ENCODE measurements at places on chromosomes 7 and 10. TPM values are rescaled to one million over a fixed set of nuclear protein-coding genes. Genes with fewer than 3 reads are reported as not detected.

DNA sequence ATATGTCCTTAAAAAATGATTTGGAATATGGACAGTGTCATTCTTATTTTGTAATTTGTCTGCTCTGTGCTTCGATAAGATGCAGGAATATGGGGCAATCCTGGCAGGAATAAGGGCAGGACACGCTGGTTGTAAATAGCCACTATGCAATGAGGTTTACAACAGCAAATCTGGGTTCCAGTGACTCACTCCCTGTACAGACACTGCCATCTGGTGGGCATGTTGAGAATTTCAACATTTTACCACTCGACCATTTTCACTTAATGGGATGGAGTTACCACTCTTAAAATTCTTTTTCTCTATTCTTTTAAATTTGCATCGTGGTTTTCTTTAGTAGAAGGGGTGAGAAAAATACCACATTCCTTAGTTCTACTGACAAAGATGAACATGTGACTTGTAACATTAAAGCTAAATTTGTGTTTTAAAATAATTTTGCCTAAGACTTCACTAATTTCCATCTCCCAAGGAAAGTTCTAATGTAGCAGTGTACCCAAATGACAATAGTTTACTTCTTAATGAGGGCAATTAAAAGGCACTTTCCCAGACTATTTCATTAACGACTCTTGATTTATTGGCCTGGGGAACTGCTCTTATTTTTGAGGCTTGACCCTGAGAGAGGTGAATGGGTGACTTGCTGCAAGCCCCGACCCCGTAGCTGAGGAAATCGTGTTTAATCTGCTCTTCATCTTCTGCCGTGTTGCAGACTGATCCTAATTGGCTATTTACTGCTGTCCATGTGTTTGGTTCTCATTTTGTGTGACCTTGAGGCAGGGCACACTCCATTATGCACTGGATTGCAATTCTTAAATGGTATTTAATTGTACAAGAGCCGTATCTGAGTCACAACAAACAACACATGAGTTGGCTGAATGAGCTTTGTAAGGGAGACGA, 173.6 kb upstream of the IMMP2L start:
- no peaks in the 10 kb centered on the region for H3K4me1 ChIP-seq
- peak overlapping the region; percentile 24 for H3K27ac ChIP-seq
- H3K4me3 ChIP-seq = no peak overlapping the region
- peak; percentile 34 for DNase-seq

GRCh38 chr7:132941428-132941827, 140.5 kb downstream of the CHCHD3 start:
- H3K4me1 ChIP-seq = peaks cover 11% of the 10 kb centered on the region
- DNase-seq = no peak
- H3K36me3 ChIP-seq = peaks cover 8% of the 10 kb centered on the region
- H3K4me3 ChIP-seq = no peak overlapping the region

- no peak overlapping the region for H3K4me3 ChIP-seq
- no peak overlapping the region for H3K27ac ChIP-seq
- H3K27me3 ChIP-seq = peaks cover 11% of the 10 kb centered on the region
Measured at GRCh38 chr7:1301054-1301881, 68.6 kb downstream of the UNCX start.

ELMO1 gene
- 63.7 TPM for polyA plus RNA-seq

- no peak overlapping the region for H3K4me3 ChIP-seq
- H3K36me3 ChIP-seq = no peaks in the 10 kb centered on the region
- no peak overlapping the region for H3K27ac ChIP-seq
- no peak for DNase-seq
Measured at GRCh38 chr7:75579899-75580298, 87.8 kb downstream of the SPDYE5 start.

GRID2IP gene
- not detected for polyA plus RNA-seq

GRCh38 chr7:29561271-29561670, 2.4 kb upstream of the PRR15 start:
- H3K27ac ChIP-seq = no peak overlapping the region
- peaks cover 71% of the 10 kb centered on the region for H3K27me3 ChIP-seq
- no peaks in the 10 kb centered on the region for H3K36me3 ChIP-seq
- no peak for DNase-seq
- no peak overlapping the region for H3K4me3 ChIP-seq
